ENCODE measurements at places on chromosomes 13 and 19.

DNA sequence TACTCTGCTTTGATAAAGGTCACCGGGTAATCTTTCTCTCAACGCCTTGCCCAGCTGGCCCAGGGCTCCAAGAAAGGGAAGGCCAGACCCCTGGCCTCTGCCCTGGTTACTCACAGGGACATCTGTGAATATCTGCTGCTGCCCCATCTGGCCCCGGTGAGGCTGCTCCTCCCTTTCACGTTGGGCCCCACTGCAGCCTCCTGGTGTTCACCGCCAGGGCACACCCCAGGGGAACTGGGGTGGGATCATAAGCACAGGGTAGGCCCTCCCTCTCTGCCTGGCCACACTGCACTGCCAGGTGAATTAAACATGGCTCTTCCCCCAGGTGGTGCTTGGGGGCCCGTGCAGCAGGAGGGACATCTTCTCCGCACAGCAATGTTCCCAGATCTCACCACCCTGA is 12.7 kb downstream of the LAIR1 start:
- no peak for DNase-seq

DNA sequence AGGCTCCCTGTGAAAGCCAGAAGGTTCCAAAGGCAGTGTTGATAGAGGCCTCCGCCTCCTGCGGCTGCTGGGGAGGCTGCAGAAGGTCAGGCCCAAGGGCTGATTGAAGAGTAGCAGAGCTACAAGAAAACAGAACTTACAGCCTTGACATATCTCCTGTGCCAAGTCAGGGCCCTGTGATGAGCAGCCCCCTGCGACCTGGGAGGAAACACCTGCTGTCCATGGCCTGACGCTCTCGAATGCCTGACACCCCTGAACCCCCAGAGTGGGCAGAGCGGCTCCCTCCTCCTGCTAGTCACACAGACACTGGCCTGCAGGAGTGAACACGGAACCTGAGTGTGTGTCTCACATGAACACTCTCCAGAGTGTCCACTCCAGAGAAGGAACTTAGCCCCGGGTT is 38.2 kb upstream of the TUBGCP3 start:
- DNase-seq: no peak

DNA sequence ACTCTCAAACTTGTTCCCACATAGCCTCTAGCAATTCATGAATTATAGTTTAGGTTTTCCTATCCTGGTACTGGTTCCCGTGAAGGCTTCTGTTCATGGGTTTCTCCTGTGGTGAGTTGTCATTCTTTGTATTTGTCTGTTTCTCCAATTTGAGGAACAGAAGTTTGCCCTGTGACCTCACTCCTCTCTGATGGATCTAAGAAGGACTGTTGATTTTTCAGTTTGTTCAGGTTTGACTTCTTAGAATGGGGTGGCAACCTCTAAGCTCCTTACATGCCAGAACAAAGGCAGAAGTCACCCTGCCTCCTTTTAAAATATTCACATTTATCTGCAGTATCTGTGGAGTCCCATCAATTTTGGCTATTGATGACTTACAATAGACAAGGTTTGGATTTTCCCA is 354.0 kb downstream of the SPRY2 start:
- DNase-seq: no peak

DNA sequence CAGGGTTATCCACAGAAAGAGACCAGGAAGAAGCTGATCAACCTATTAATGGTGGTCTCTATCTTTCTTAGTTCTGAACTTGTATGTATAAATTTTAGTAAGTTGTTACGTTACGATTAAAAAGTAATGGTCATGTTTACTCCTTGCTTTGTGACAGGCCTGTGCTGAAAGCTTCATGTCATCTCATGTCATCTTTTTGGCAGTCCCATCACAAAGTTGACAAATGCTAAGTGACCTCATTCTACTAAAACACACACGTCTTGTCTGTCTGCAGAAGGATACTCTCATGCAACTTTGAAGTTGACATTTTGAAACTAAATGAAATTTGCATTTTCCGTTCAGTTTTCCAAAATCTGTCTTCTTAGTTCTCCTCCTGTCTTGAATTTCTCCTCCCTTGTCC is 345.9 kb downstream of the DNAJC15 start:
- DNase-seq: no peak

- DNase-seq: no peak
Observed at GRCh38 chr13:85935868-85936467, 136.7 kb upstream of the SLITRK6 start.

DNA sequence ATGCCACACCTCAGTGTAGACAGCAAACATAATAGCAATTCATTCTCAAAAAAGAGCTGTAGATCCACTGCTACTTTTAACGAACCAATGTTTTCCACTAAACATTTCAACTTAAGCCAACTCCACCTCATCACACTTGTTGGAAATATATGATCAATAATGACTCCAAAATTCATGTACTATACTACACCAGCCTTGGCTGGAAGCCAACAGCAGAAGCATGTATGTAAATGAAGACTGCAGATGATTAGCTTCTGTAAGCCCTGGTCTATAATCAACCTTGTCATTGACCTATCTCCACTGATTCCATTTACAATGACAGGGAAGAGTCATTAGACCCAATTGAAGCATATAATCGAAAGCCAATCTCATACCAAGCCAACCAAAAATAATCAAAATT is 71.7 kb downstream of the STK24 start:
- DNase-seq: no peak

Measured in hypothalamus (tissue), 51 donors.